ENCODE measurements at places on chromosomes 1 and 21.

DNA sequence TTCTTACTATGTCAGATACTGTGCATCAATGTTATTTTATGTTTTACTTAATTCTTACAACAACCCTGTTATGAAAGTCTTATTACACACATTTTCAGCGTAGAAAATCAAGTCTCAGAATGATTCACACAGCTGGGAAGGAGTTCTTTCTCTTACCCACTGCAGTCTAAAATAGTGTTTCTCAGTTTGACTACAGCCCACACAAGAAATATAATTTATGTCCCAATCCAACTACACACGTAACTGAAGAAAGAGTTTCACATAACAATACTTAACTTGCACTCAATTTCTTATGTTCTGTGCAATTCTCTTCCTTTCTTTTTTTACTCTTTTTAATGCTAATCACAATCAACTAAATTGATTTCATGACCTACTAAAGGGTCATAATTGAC, 252.8 kb upstream of the ADGRL2 start:
- DNase-seq: no peak

- DNase-seq: no peak
Observed at GRCh38 chr1:3996846-3997705, 97.0 kb upstream of the C1orf174 start.

DNA sequence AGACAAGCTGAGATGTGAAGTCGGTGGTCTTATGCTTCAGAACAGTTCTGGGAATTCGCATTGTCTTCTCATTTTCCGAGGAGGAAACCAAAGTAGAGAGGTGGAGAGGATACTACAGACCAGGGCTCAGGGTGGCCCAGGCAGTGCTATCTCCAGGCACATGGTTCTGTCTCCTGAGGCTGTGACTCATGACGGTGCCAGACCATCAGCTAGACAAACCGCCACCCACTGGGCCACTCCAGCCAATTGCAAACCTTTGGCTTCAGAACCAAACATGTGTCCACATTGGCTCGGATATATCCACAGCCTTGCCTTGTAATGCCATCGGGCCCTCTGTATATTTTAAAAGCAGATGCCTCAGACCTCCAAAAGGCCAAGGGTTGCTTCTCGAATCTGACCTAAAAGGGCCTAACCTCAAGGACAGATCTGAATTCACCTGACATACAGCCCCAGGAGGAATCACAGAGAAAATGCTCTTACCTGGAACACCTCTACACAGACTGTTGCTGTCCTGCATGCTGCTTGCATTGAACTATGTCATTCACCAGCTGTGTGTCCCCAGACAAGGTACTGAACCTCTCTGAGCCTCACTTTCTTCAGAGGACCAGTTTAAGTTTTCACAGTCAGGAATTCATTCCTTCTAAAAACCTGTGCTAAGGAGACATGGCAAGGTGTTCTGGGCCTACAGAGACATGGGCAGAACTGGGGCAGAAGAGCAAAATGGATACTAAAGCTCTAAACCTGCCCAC, 224.9 kb upstream of the JUN start:
- no peak for DNase-seq

- no peak for DNase-seq
Observed at GRCh38 chr1:18632218-18632588, 1.6 kb downstream of the PAX7 start.

DNA sequence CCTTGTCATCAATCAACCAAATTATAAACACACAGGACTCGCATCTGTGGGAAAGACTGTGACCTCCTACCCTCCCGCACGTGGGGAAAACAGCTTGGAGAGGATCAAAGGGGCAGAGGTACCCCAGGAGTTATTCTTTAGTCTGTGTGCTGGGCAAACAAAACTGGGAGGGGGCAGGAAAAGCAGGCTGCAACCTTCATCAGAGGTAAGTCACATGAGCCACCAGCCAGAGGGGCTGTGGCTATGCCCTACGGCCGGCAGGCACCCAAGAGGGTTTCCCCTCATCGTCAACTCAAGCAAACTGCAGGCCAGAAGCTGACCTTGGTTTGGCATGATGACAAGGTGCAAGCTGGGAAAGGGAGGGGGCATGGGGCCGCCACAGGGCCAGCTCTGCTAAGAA, 12.5 kb downstream of the SMIM12 start:
- DNase-seq: no peak

- DNase-seq: no peak
Observed at GRCh38 chr1:236834876-236835275, 39.8 kb downstream of the MTR start.

GRCh38 chr21:32240851-32241687, 37.8 kb downstream of the MIS18A start:
- DNase-seq: no peak

- no peak for DNase-seq
Observed at GRCh38 chr1:151855933-151856332, 2.4 kb upstream of the THEM5 start.

DNA sequence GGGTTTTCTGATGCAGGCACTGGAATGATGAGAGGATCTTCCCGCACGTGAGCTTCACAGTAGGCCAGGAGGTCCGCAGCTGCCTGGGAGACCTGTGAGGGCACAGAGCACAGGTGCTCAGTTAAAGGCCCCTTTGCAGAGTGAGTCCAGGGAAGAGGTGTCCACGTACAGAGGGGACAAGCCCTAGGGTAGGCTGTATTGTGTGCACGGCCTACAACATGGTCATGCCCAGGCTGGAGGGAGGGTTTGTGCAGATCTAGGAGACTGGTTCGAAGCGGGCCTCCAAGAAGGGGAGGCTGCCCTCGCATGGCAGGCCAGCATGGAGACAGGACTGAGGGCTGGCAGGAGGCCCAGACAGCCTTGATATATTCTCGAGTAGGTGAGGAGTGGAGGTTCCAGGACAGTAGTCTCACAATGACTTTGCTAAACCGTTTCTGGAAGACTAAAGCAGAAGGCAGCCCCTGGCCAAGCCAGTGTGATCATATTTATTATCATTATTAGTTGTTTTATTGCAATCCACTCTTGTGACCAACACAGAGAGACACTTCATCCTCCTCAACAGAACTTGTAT, 48.0 kb upstream of the B3GALNT2 start:
- no peak for DNase-seq

- DNase-seq: no peak
Observed at GRCh38 chr1:85578321-85579295, 2.0 kb upstream of the CCN1 start.

GRCh38 chr1:96487394-96487793, 234.2 kb upstream of the PTBP2 start:
- DNase-seq: no peak

DNA sequence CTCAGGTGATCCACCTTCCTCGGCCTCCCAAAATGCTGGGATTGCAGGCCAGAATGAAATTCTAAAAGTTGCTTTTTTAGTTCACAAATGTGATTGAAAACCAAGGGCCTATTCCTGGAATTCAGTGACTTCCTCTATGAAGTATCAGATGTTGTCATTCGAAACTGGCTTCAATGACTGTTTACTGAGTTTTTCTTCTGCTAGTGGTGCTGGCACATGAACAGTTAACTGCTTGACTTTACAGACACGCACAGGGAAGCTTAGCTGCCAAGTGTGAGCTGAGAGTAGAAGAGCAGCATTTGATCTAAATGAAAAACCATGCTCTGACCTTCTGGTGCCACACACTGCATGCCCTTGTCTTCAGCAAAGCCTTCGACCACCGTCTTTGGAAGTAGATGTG, 32.8 kb upstream of the AJAP1 start:
- DNase-seq: no peak

- no peak for DNase-seq
Observed at GRCh38 chr21:37348664-37349063, 17.9 kb upstream of the DYRK1A start.

DNA sequence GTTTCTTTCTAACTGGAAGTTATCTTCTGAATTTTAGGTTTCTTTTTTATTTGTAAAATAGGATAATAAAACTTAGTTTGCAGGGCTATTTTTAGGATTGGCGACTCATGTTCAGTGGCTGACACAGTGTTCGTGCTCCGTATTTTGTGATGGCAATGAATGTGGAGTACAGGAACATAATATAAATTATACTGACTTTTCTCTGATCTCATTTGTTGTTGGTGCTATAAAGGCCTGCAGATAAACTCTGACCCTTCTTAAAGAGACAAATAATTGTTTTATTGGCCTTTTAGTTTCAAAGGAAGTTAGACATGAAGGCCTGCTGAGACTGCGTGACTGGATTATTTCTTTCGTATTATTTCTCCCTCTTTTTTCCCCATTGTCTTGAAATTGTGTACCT, 339.6 kb downstream of the PDE4B start:
- DNase-seq: no peak

- DNase-seq: no peak
Observed at GRCh38 chr21:37117204-37117603, 44.1 kb downstream of the TTC3 start.

DNA sequence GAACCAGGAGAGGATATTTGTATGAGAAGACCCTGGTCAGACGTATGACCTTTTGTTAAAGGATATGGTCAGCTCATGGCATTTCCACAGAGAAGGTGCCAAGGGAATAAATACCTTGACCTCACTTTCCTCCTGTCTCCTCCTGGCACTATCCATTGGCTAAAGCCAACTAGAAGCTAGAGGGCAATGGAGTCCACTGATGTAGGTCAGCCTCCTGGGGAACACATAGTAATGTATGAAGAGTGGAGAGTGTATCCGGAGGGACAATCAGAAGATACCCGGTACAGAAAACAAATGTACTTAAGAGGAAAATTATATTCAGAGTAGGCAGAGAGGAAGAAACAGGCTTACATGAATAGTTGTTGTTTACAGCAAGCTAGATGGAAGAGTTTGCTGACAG, 698 bp upstream of the NTMT2 start:
- no peak for DNase-seq

DNA sequence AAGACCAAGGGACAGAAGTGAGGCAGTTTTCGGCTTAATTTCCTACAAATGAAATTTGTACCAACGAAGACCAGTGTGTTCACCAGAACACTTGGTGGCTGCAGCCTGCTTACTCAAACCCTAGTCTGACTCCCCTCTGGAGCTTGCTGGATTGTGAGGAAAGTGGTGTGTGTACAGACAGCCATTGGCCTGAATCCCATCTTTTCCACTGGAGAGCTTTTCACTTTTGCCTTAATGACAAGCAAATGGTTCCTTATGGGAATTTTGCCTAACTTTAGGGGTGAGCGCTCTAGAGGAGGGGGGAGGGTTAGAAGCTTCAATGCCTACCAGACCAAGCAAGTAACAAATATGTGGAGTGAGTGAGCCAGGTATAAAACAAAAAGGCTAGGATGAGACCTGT, 17.3 kb downstream of the METTL13 start:
- DNase-seq: no peak

GRCh38 chr1:205004351-205004750, 38.7 kb upstream of the CNTN2 start:
- no peak for DNase-seq

GRCh38 chr1:66778266-66778665, 22.8 kb downstream of the INSL5 start:
- no peak for DNase-seq

GRCh38 chr1:47694011-47694890, 256.4 kb downstream of the FOXD2 start:
- DNase-seq: no peak

GRCh38 chr1:168365719-168366479, 85.2 kb downstream of the TBX19 start:
- DNase-seq: peak; percentile 23

DNA sequence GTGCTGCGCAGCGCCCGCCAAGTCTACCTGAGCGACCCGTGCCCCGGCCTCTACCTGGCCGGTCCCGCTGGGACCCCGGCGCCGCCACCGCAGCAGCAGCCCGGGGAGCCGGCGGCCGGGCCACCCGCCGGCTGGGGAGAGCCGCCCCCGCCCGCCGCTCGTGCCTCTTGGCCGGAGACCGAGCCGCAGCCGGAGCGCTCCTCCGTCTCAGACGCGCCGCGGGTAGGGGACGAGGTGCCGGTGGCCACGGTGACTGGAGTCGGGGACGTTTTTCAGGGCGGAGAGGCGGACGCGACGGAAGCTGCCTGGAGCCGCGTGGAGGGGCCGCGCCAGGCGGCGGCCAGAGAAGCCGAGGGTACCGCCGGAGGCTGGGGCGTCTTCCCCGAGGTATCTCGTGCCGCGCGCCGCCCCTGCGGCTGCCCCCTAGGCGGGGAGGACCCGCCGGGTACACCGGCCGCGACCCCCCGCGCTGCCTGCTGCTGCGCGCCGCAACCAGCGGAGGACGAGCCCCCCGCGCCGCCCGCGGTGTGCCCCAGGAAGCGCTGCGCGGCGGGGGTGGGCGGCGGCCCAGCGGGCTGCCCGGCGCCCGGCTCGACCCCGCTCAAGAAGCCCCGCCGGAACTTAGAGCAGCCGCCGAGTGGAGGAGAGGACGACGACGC, 646 bp downstream of the IER5 start:
- DNase-seq: peak; percentile 49

DNA sequence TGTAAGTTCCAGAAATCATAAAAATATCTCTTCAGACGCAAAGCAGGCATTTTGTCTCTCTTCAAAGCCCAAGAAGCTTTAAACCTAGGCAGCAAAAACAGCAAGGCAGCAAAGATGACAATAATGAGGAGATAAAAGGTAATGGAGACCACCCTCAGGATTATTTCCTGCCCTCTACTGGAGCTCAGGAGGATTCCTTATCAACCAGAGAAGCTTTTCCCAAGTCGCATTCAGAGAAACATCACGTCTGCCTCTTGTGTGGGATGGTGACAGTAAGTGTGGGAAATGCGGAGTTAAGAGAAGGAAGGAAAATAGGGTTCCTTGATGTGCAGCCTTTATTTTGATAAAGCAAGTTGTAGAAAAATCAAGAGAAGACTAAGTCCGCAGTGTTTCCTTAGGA, 365.8 kb downstream of the RGS7 start:
- DNase-seq: no peak

GRCh38 chr1:59498640-59499039, 201.7 kb downstream of the FGGY start:
- DNase-seq: no peak

- DNase-seq: no peak
Observed at GRCh38 chr1:168019407-168019806, 82.5 kb upstream of the MPC2 start.

DNA sequence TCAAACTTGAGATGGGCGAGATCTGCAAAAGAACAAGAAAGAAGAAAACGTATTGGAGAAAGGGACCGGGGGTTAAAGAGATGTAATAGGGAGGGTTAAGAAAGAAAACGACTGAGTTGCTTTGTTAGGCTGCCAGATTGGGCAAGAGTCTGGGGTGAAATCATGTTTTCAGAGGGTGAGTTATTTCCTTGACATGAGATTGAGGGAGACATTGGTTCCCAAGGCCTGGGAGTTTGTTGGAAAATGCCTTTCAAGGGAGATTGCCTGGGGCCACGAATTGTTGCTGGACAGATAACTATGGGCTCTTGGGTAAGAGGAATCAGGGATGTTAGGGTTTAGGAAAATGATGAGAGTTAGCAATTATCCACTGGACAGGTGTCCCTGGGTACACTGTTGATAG, 776 bp upstream of the CADM3 start:
- DNase-seq: no peak

GRCh38 chr1:60277269-60277668, 203.7 kb upstream of the C1orf87 start:
- DNase-seq: no peak
